Neural progenitor cell (in vitro differentiated cells): ENCODE measurements at places on chromosomes 4 and X. TPM values are rescaled to one million over a fixed set of nuclear protein-coding genes. Genes with fewer than 3 reads are reported as not detected.
A peak's percentile ranks its signal among the peaks of the same experiment; 100 is the strongest.

GRCh38 chrX:64395568-64395929 lies 297 bp upstream of the MTMR8 start:
- DNase-seq, result no peak

Gene RPS6KA3
- total RNA-seq, result 20.9 and 32.2 TPM in 2 replicates

Gene CYLC1
- total RNA-seq, result not detected in 2 replicates

Gene TBC1D8B
- total RNA-seq, result 1.4 and 1.6 TPM in 2 replicates

DNA sequence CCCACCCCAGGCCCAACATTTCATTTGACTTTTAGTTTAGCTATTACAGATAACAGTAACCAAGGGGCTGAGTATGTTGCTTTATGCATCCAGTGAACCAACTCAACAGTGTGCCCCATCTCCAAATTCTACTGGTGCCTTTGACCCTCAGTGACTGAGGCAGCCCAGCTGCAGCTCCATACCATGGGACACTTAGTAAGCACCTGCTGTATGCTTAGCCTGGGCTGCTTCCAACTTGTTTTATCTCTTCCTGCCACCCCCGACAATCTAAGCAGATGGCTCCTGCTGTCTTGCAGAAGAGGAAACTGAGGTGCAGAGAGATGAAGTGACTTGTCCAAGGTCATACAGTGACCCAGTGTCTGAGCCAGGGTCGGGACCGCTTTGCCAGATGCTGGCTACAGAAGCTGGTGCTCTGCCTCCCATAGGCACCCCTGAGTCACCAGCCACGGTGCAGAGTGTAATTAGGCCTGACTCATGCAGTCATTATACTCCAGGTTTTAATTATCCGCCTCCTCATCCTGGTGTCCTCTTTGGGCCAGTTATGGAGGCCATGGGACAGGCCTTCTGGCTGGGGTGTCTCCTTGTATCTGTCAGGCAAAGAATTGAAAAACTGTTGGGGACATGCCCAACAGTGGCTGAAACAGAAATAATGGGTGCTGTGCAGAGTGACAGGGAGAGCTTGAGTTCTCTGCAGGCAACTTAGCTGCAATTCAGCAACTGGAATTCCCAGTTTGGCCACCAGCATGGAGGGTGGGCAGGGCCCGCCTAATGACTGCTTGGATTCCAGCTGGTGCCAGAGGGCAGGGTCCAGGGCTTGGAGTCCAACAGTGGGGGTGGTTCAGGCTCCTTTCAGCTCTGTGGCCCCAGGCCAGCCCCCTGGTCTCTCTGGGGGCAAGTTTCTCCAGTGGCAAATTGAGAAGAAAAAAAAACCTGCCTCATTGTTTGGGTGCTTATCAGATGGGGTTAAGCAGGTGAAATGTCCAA lies 8.2 kb upstream of the GPR78 start:
- no peak for DNase-seq

Gene ATP1B4
- total RNA-seq, result not detected in 2 replicates

- DNase-seq, result no peak
Observed at GRCh38 chr4:55031158-55031557, 94.2 kb downstream of the KDR start.

DNA sequence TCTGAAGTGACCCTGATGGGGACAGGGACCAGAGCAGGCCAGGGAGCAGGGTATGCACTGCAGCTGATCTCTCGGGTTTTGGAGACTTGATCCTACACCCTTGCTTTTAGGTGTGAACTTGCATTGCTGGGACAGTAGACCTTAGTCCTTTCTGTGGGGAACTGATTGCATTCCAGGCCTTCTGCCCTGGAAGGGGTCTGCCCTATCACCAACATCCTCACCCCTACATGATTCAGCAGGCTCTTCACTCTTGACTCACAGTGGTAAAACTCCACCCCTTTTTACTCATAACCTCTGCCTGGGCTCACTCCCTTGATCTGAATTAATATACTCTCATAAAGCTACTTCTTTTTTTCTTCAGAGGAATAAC lies 6.6 kb upstream of the DDX60L start:
- DNase-seq, result no peak

DNA sequence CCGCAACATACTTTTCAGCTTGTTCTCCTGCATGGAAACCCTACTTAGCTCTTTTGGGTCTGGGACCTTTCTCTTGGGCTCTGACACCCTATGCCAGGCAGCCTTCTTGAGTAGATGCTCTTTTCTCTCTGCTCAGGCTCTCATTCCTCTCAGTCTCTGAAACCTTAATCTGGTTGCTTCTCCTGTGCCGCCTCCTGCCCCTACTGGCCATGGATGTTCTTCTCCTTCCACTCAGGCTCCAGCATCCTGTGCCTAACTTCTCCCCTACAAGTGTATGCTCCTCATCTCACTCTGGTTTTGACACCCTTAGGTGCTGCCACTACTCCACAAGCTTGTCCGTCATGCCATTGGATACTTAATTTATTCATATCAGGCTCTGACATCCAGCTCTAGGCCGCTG lies 15.2 kb downstream of the BLTP1 start:
- DNase-seq, result peak; percentile 5

- peak; percentile 21 for DNase-seq
Observed at GRCh38 chr4:15938182-15938581, 358 bp downstream of the FGFBP1 start.

Gene FRMPD4
- not detected in 2 replicates for total RNA-seq

GRCh38 chr4:15587649-15588048 lies 67.5 kb downstream of the FBXL5 start:
- no peak for DNase-seq

DNA sequence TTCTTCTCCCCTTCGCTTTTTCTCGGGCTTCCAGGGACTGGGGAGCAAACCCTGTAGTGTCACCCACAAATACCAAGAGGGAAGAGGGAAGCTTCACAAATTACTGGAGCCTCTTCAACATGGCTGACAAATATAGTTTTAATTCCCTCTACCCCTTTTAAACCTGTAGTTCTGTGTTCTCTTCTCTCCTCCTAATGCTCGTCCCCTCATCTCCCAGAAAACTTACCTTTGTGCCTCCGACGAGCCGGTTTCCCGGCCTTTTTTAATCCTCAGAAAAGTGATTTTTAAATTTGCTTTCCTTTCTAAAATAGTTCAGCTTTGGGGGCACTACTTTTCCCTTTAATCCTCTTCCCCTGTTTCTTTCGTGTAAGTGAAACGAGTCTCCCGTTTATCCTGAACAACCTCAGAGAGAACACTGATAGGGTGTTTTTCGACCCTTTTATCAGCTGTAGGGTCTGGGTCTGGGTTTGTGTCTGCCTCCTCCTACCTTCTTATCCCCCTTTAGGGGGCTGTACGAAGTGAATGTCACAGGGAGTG lies 408 bp downstream of the TET2 start:
- no peak for DNase-seq

DNA sequence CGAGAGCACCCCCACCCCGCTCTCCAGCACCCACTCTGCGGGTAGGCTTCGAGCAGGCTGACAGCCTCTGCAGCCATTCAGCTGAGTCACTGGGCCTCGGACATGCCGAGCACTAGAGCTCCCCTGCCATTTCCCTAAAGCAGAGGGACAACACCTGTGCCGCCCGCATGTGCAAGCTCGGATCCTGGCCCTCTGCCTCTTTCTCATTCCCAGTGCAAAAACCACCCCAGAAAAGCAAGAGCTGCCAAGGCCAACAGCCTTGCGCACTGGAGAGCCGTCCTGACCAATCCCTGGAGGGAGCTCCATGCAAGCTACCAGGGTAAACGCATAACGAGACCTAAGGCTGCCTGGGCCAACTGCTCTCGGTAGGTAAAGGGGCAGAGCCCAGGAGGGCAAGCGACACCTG lies 5.3 kb downstream of the HCFC1 start:
- no peak for DNase-seq

DNA sequence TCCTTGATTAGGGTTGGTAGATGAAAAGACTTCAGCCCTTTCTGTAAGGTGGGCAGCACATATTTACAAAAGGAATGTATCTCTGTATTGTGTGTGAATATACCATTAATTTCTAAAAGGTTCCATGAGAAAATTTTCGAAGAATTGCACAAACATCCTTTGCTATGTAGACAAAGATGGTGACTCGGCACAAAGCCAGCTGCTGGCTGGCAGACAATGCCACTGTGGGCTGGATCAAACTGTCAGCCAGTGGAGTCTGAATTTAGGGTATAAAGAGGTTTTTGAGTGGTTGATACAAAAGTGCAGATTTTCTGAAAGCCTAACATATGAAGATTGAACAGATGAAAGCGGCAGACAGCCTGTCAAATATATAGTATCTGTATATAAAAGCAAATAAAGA lies 5.6 kb upstream of the TXK start:
- DNase-seq, result no peak

DNA sequence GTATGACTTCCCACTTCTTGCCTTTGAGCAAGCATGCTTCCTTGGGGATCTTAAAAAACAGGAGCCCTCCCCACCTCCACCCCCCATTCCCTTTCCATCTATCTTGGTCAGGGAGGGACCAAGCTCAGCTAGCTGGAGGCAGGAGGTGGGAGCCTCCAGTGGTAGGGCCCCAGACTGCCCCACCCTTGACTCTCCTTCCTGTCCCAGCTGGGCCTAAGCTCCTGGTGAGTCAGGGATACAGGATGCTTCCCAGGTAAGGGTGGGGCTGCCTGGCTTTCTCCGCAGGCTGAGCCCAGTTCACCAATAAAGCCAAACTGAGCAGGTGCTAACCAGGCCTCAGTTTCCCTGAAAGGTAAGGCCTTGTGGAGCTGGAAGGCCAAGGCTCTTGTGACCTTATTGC lies 15.2 kb downstream of the EFNB1 start:
- DNase-seq, result no peak

GRCh38 chrX:49177338-49177833 lies 5.7 kb downstream of the PLP2 start:
- DNase-seq, result no peak

DNA sequence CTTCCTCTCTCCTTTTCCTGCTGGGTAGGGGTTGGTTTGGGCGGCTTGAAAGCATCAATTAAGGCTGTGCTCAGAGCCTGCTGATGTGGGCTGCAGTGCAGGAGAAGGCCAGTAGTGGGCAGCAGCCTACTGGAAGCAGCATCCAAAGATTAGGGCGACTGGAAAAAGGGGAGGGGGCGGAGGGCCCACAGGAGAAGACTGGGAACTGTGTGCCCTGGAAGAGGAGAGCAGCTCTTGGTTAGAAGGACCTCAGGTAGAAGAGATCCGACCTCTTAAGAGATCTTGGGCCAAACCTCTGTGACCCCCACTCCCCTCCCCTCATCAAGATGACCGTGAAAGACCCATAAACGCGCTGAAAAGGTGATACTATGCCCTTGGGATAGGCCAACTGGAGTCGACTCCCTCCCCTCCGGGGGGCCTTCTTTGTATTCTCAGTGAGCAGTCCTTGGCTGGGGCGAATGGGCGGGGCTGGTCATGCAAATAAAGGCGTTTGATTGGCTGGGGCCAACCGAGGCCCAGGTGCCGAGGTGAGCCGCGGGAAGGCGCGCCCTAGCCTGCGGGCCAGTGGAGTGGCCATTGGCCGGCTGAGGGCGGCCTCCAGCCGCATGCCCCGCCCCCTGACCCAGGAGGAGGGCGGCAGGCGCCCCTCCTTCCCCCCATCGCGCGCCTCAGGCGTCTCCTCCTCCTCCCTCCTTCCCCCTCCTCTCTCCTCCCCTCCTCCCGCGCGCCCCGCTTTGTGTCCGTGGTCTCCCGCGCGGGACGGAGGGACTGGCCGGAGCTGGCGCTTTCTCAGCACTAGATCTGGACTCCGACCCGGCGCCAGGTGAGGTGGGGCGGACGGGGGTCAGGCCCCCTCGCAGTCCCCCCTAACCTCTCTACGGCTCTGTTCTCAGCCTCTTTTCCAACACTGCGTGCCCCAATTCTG lies 10.1 kb downstream of the DLG3 start:
- peak; percentile 94 for DNase-seq
